T-helper 9 cell (primary cell): ENCODE measurements at places on chromosomes 4 and X.

GRCh38 chrX:154596290-154596929 is 11.5 kb downstream of the CTAG1A start:
- DNase-seq, result no peak

GRCh38 chr4:154471526-154472331 is 19.9 kb downstream of the DCHS2 start:
- no peak for DNase-seq

- DNase-seq, result no peak
These were observed 57.1 kb upstream of the DDX3X start for GRCh38 chrX:41276661-41277506.

DNA sequence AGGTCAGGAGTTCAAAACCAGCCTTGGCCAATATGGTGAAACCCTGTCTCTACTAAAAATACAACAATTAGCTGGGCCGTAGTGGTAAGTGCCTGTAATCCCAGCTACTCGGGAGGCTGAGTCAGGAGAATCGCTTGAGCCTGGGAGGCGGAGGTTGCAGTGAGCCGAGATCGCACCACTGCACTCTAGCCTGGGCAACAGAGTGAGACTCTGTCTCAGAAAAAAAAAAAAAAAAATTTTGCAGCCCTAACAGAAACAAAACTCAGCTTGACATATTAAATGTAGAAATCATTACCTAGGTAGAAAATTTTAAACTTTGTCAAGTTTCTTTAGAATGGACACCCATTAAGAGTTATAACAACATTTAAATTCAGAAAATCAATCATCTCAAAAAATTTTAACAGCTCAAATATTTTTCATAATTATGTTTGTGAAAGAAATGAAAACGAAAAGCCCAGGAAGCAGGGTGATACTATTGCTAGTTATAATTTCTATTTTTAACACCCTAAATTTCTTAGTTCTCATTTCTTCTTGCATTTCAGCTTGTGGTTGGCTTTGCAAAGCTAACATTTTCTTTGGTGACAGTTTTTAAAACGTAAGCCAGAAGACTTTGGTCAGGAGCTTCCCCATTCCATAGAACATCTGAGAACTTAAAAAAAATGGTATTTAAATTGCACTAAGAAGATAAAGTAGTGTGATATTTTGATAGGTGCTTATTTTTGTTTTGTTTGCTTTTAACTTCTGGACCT is 33.3 kb upstream of the RBBP7 start:
- DNase-seq, result no peak

DNA sequence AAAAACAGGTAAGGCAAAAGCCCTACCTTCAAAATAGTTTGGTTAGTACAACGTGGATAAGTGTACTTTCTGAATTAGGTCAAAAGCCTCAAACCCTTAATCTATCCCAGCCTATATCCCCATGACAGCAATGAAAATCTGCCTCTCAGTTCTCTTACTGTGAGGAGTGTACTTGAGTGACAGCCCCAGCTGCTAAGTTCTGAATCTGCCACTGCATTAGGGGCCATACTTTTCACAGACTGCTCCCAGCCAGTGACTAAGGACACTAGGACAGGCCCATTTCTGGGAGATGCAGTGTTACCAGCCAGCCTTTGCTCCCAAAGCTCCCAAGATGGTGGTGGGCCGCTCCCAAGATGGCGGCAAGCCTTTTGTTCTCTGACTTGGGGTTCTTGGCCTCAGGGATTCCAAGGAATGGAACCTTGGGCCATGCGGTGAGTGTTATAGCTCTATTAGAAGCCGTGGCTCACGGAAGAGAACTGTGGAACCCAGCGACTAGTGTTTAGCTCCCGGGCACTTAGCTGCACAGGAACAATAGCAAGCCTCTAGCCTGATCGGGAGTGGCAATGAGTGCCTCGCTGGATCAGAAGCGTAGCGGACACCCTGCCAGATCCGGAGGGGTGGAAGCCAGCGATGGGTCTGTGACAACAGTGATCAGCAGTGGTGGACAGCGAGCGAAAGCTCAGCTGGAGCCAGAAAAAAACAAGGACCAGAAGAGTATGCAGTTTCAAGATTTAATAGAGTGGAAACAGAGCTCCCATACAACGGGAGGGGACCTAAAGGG is 175.6 kb upstream of the NRK start:
- no peak for DNase-seq

DNA sequence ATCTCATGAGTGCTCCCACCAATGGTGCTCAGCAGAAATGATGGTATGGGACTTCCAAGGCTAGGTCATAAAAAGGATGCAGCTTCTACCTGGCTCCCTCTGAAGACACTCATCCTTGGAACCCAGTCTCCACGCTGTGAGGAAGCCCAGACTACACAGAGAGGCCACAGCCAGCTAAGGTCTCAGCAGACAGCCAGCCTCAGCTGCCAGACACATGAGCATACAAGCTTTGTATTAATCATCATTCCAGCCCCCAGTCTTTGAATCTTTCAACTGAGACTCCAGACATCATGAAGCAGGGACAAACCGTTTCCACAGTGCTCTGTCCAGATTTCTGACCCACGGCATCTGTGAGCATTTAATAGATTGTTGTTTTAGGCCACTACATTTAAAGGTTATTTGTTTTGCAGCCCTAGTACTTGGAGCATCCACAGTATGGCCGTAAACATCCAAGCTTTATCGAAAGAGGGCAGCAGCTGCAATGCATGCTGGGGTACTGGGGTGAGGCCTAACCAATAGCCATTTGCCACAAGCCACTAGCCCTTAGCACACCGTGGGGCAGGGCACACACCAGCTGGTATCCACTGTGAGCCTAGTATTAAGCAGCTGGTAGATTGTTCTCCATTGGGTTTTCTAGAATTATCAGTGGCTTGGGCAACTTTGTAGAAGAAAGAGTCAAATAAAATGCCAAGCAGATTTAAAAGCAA is 449.1 kb downstream of the BCOR start:
- DNase-seq, result no peak

DNA sequence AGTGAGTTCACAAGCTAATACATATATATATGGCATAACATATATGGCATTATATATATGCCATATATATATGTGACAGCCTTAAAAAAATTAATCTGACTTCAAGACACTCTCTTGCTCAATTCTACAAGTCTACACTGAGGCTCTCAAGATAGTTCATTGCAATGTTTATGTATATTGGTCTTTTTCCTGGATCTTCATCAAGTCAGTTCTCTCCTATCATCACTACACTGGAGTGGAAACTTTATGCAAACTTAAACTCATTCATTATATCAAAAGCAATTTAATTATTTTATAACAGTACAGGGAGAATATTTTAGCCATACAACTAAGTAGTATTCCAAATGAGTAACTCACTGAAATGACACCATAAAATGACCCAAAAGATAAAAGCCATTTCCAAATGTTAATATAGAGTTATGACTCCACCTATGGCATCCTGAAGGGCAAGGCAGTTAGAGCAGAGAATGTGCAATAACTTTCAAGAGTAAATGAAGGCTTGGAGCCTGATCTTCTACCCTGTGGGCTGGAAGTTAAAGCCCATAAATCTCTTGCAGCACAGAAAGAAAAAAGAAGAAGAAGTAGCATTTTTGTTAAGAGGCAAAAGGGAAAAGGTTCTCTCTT is 176.3 kb upstream of the SLIT2 start:
- no peak for DNase-seq
